ENCODE measurements at places on chromosomes 6 and 20.

DNA sequence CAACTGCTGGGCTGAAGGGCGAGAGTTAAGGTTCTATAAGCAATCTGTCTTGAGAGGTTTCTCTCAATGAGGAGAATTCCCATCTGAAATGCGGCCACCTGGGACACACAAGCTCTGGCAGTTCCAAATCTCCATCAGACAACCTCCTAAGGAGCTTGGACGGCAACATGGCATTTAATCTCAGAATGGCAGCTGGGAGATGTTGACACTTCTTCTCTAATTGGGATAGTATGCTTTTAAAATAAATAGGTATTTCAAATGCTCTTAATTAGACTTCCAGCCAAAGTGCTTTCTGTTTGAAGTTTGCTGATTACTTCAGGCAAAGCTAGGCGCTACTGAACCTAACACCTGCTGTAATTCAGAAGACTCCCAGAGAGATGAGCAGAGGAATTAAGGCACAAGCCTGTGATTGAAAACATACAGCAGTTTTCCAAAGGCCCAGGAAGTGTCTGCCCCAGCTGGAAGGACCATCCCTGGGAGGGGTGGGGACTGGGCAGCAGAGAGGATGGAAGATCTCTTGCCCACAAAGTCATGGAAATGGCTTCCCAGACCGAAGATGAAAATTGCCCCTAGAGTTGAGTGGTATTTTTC, 59.1 kb upstream of the KCNK16 start:
- DNase-seq: no peak

DNA sequence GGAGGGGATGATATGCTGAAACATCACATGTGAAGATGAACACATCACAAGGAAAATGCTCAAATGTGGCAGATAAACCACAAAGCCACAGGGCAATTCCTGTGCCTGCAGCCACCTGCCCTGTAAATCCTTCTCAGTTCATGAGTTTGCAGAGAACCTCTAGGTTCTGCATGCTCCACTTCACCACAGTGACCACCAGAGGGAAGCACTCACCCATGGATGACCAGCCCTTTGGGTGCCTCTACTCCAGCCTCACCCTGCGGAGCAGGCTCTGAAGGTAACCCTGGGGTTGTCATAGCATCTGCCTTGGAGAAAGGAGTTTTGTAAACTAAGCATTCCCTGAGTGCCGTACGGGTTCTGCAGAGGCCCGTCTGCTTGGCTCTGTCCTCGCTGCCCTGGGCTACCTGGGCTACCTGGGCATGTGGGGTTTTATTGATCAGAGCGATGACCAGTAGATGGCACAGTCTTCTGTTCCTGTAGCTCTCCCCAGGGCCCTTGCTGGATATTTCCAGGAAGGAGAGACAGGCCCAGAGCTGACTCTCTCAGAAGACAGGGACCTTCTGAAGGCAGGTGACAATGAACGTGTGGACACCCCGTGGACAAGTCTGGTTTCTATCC, 31.7 kb upstream of the CST1 start:
- no peak for DNase-seq

- DNase-seq: no peak
Observed at GRCh38 chr20:62111148-62111547, 11.1 kb upstream of the LSM14B start.

GRCh38 chr6:79546186-79546585, 9.0 kb upstream of the LCA5 start:
- no peak for DNase-seq

GRCh38 chr6:15218401-15218800, 27.5 kb upstream of the JARID2 start:
- DNase-seq: no peak

DNA sequence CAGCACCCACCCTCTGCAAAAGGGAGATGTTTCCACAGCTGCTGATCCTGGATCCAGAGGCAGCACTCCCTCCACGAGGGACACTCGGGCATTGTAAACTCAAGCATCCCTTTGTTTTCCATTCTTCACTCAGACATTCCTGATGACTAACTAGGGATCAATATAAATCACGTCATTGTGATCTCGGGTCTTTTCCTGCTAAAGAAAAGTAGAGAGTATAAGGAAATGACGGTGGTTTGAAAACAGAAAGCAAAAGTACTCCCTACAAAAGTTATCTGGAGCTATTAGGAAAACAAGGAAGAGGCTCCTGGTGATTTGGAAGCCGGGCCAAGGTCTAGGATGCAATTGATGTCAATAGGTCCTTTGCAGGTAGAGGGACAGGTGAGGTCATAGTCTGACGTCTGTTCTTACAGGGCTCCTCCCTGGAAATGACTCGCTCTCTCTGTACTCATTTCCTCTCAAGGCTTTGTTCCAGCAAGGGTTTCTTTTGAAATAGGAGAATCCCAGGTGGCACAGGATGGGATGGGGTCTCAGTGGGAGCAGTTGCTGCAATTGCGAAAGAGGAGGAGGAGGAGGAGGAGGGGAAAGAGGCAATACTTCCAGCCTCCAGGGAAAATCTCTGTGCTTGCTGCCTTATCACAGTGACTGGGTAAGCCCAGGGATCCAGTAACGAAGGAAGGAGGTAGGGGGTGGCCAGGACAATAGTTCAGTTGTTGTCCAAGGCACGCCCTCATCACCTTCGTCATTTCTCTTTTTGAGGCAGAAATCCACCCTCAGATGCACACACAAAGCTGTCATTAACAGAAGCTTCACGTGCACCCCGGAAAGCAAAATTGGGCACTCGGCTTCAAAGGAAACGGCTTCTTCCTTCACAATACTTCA, 222.8 kb downstream of the LY86 start:
- no peak for DNase-seq

DNA sequence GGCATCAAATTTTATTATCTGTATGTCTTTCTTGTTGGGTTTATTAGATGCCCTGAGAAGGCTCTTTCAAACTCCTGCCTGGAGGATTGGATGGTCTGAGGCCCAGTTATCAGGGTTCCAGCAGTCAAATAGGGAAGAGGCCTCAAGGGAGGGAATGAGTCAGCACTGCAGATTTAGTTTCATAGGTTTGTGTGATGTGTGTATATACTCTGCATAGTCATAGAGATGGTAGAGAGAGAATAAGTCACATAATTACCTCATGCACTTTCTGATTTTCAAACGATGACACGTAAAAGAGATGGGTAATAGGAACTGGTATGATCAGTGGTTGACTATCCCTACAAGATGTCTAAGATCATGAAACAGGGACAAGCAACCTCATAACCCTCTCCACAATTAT, 82.1 kb downstream of the ADAT2 start:
- peak; percentile 1 for DNase-seq

- DNase-seq: no peak
Observed at GRCh38 chr6:26103141-26103769, 16.0 kb downstream of the HFE start.

DNA sequence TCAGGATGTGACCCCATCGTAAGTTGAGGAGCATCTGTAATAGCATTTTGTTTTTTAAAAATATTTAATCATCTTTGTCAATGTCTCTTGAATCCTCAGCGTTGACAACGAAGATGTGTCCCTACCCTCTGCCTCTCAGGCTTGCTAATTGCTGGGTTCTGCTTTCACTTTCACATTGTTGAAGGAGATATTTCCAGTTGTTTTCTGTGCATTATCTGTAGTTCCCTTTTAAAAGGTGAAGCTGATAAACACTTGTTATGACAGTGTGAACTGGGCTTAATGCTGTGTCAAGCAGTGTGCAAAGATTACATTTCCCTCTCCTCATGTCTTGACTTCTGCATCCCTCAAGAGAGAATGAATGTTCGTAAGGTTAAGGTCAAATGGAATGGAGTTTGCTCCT, 54.9 kb downstream of the CSE1L start:
- DNase-seq: no peak

DNA sequence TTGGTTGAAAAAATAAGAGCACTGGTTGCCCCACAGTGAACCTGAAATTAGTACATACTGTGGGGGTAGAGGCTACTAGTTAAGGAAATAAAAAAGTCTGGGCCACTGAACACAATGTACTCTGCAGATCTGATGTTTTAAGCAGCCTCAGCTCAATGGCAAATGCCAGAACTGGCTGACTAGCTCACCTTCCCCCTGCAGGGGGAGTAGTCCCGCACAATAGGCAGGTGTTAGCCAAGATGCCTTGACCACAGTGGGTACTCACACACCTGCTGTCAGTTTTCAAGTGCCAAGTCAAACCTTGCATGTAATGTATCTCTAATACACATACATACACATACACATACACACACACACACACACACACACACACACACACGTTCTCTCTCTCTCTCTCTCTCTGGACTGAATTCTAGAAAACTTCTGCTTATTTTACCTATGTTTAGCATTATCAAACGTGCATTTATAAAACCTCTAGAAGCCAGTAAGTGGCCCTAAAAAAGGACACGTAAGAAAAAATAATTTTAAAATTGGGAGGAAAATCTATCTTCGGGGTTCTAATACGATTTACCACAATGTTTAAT, 36.1 kb downstream of the GMDS start:
- no peak for DNase-seq

DNA sequence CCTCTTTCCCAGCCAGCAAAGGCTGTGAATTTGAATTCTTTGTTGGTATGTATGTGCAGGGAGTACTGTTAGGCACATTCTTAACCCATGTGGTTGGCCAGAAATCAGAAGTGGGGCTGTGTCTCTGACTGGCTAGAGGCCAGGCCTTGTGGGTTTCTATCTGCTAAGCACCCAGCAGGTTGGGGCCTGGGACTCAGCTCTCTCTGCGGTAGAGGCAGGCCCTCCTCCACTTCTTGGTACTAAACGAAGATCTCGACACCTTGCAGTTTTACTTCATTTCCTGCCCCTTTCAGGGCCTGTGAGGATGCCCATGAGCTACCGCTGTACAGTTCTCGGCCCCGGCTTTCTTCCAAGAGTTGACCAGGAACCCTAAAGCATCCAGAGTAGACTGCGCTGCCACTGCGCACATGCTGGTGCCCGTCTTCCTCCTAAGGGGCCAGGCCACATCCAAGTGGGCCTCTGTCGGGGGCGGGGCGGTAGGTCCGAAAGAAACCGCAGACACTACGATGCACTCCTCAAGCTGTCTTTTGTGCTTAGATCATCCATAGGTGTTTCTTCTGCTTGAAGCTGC, 51.1 kb downstream of the TCP11 start:
- DNase-seq: no peak

DNA sequence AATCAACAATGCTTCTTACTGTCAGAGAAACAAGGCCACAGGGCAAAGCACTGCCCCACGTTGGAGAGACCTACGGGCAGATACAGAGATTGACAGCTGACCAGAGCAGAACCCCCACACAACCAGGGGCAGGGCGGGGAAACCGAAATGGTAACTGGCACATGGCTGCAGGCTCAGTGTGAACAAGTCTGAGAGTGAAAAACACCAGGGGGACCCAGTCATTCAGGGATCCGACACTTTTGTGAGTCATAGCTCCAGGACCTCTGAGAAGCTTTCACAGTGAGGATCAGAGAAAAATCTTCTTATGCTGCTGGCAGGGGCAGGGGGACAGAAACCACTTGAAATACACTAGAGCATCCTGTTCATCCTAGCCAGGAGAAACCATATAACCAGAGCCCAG, 254.2 kb downstream of the C6orf118 start:
- DNase-seq: no peak

DNA sequence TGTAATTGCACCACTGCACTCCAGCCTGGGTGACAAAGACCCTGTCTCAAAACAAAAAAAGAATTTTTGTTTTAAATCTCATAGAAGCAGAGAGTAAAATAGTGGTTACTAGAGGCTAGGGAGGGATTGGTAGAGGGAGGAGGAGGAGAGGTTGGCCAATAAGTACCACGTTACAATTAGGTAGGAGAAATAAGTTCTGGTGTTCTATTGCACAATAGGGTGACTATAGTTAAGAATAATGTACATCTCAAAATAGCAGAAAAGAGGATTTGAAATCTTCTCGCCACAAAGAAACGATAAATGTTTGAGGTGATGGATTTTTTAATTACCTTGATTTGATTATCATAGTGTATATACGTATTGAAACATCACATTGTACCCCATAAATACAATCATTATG, 27.1 kb upstream of the TOP1 start:
- no peak for DNase-seq

DNA sequence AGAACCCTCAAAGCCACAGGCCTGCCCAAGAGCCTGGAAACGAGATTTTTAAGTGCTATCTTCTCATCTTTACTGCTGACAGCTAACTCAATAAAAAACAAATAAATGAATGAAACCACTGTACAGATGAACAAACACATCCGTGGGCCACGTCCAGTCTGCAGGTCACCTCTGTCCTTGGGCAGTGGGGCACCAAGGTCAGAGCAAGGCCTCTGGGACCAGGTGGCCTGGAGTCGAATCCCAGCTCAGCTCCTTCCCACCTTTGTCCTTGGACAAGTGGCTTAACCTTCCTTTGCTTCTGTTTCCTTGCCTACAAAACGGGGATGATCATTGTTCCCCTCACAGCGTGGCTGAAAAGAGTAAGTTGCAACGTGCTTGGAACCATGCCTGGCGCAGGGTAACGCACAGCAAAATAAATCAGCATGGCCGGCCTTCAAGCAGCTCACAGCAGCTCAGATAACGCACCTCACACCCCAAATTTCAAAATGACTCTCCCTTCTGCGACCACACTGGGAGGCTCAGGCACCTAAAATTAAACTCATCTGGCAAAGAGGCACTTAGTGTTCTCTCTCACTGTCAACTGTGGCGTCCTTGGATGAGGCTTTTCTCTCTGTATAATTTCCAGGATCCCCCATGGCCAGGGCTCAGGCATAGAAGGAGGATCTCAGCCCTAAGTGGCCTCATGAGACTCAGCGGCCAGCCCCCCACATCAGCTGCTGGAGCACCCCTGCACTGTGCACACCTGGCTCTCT, 35.7 kb downstream of the RRBP1 start:
- no peak for DNase-seq

DNA sequence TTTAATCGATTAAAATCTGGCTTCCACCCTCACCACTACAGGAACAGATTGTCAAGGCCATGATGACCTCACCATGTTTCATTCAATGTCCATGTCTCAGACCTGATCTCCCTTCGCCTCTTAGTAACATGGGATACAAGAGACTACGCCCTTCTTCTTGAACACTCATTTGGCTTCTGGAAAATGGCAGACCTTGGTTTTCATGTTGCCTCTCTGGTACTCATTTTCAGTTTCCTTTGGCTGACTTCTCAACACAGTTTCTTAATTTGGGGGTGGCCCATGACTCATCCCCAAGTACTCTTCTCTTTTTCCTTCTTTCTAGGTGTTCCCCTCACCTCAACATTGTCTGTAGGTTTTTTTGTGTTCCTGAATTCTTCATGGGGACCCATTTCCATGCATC, 22.7 kb downstream of the TMX4 start:
- DNase-seq: no peak

DNA sequence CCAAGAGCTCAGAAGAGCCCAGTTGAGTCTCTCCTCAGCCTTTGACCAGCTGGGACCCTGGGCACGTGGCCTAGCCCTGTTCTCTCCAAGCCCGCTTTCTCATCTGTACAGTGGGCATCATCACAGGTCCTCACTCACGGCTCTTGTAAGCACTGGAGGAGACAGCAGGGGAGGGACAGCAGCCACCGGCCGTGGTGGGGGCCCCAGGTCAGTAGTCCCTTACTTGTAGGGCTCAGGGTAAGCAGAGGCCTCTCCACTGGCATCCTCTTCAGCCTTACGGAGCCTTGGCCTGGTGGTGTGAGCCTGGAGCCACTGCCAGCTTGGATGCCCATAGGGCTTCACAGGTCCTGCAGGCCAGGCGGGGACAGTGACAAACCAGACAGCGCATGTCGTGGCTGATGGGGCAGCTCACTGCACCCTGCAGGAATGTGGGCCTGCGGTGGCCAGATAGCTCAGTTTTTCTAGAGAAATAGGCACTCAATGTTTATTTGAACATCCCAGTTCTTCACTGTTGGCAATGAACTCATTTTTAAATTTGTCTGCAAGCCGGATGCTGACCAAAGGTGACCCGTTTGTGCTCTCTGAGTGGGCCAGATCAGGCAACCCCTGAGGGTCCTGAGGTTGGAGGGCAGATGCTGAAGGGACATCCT, 65.1 kb downstream of the ADNP start:
- DNase-seq: no peak

GRCh38 chr6:26156850-26157250, 69.6 kb downstream of the HFE start:
- DNase-seq: peak; percentile 70
